COLO829 (cell line): ENCODE measurements at places on chromosomes 3 and 15.
A peak's percentile ranks its signal among the peaks of the same experiment; 100 is the strongest.

- peak; percentile 62 for DNase-seq
Observed at GRCh38 chr15:97909291-97909891, 51.1 kb upstream of the ARRDC4 start.

DNA sequence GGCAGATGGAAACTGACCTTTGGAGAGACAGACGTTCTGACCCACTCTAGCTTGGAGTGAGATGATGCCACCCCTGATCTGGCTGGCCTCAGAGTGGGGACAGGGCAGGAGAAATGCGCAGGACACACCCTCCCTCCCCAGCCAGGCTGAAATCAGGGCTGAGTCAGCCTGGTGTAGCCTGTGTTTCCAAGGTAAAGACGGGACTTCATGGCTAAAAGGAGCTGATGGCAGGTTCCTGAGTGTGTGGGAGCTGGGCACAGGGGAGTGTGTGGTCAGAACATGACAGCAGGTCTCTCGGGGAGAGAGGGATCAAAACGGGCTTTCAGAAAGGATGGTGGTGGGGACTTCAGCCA is 14.6 kb upstream of the POLG start:
- no peak for DNase-seq

DNA sequence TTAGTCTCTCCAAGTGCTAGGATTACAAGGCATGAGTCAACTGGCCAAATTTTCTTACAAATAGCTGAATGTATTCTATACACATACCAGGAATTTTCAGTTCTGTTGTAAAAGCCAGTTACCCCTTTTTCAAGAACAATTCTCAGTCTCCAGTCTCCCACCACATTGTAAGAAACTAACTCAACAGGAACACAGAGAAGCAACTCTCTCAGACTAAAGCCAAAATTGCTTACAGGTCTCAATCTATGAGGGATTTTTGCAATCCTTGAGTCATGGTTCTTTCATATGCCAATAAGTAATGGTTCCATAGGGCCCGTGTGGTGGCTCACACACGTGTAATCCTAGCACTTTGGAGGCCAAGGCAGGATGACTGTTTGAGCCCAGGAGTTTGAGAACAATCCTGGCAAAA is 8.5 kb downstream of the IP6K2 start:
- DNase-seq: no peak

DNA sequence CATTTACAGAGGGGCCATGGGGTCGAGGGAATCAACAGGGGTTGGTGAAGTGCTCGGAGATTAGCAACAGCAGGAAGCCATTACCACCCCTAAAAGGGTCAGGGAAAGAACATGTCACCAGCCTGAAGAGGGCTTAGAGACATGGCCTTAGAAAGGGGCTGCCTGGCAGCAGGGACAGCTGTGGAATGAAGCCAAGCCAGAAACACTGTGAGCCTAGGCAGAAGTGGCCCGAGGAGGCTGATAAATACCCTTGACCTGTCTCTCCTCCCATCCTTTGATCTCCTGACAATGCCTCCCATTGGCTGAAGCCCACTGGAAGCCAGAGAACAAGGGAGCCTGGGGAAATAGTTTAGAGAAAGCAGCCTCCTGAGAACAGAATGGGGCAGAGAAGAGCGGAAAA is 31.4 kb downstream of the GPD1L start:
- DNase-seq: no peak

DNA sequence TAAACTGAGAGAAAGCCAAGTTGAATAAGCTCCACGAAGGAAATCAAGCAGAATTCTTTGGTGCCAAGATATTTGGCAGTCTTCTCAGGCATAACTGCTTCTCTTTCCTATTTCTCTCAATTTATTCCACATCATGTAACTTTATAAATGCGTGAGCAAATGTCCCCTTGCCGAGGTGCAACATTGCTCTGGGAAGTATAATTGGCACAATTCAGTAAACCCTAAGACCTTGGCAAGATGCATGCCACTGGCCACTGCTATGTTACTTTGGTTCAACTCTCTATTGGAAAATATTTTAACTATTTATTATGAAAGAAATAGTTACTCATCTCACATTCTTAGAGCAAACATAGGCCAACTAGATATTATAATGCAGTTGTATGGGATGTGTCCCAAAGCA is 170.2 kb downstream of the SUCNR1 start:
- DNase-seq: no peak

GRCh38 chr3:95514260-95514659 is 1300.1 kb upstream of the EPHA6 start:
- no peak for DNase-seq

GRCh38 chr3:149545049-149545448 is 70.6 kb downstream of the TM4SF4 start:
- no peak for DNase-seq

- peak; percentile 93 for DNase-seq
Observed at GRCh38 chr15:51227940-51228732, 110.3 kb downstream of the CYP19A1 start.

DNA sequence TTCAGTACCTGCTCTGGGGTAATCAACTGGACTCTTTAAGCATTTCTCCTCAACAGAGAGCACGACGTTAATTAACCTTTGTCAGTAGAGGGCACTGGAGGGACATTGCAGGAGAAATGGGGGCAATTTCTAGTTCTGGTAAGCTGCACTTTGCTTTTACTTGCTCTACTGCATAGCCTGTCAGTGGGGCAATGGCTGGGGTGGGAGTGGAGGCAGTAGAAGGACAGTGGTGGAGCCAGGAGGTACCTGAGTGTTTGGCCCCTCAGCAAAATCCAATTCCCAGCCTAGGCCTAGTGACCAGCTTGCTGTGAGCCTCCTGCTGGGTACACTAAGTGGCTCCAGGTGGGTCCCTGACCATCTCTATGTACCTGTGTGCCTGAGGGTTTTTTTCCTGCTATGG is 18.3 kb upstream of the MED12L start:
- no peak for DNase-seq

- peak; percentile 22 for DNase-seq
Observed at GRCh38 chr15:86125775-86126174, 46.1 kb downstream of the AGBL1 start.

GRCh38 chr3:24470277-24470676 is 24.4 kb downstream of the THRB start:
- DNase-seq: no peak

- no peak for DNase-seq
Observed at GRCh38 chr3:112474796-112475195, 24.5 kb downstream of the BTLA start.

DNA sequence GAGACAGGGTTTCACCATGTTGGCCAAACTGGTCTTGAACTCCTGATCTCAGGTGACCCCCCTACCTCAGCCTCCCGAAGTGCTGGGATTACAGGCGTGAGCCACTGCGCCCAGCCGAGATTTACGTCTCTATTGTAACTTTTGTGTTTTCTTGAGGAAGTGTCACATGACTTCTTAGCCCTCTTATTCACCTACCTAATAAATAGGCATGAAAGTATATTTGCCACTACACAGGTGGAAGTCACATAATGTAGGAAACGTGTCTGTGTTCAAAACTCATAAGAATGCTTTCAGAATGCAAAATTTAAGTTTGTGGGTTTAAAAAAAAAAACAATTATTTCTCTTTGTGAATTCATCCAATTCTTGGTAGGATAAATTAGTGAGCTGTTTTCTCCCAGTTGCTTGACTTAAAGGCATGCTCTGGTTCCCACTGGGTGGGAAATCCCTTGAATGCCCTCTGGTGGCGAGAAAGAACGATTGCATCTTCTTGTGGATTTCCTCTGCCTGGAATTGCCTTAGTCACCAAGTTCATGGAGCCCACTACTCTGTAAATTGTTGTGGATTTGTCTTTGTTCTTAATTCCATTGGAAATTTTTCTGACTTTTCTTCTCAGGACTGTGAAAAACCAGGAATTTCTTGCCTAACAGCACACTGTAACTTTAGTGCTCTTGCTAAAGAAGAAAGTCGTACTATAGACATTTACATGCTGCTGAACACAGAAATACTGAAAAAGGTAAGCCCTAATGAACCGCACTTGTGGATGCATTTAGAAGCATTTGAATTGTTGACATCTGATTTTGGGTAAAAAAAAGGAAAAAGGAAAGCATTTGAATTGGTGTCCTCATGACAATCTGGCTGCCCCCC is 82.2 kb upstream of the CTDSPL start:
- peak; percentile 92 for DNase-seq

GRCh38 chr15:43748376-43748775 is 2.1 kb downstream of the PDIA3 start:
- DNase-seq: peak; percentile 10

DNA sequence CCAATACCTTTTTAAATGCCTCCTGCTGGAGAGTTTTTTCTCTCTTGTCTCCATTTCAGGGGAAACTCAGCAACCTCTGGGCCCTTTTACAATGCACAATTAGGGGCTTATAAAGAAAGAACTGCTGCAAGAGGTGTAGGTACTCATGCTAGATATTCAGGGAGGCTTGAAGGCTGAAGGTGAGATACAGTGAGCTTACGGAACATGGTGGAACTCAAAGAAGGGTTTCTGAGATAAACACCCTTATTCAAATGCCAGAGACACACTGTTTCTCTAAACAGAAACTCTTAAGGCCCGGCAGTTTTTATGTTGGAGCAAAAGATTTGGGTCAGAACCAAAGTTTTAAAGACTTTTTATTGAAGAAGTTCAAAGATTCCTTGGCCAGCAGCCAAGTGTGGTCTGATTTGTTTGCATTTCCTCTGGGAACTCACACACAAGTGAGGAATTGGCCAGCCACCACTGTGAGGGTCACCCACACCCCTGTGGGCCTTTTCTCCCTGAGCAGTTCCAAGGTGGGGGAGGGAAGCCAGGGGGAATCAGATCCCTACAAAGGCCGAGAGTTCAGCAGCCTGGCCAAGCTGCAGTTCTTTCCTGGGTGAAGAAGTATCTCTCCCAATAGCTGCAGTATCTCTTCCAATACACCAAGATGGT is 47.8 kb downstream of the TNFAIP8L3 start:
- no peak for DNase-seq

DNA sequence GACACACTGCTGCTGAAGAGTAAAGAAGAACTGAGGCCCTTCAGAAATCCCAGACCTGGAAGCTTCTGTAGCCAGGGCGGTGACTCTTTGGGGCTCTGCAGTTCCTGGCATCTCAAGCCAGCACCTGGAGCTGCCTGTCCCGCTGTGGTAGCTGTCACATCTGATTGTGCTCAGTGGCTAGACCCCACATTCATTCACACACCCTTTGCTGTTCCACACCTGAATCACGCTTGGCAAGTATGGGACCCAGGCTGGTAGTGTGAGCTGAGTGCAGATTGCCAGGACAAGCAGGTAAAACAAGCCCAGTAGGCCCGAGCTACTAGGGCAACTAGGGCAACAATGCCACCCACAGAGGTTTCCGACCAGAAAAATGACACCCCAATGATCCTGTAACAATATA is 218.2 kb downstream of the VGLL3 start:
- no peak for DNase-seq
